Kidney glomerular epithelial cell (primary cell): ENCODE measurements at places on chromosomes 6 and 20.

DNA sequence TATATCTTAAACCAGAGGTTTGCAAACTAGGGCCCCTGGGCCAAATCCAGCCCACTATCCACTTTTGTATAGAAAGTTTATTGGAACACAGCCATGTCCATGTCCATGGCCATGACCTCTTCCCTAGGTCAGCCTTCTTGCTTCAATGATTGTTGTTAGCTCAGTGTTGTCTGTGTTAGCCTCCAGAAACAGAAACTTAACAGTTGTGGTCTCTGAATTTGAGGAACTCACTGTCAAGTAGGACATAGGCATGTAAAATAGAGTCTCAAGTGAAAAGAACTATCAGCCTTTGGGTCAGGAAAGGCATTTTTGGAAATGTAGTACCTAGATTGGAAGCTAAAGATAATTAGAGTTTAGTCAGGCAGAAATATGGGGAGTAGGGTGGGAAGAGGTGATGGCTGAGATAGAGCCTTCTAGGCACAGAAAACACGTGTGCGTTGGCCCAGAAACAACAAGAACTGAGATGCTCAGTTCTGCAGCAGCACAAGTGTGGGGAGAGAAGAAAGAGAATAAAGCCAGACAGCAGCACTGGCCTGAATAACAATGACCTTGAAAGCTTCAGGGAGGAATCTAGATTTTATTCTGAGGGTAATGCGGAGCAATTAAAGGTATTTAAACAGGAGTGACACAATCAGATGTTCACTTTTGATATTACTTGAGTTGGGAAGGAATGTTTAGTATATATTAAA, 87.0 kb upstream of the OLIG3 start:
- DNase-seq = no peak

DNA sequence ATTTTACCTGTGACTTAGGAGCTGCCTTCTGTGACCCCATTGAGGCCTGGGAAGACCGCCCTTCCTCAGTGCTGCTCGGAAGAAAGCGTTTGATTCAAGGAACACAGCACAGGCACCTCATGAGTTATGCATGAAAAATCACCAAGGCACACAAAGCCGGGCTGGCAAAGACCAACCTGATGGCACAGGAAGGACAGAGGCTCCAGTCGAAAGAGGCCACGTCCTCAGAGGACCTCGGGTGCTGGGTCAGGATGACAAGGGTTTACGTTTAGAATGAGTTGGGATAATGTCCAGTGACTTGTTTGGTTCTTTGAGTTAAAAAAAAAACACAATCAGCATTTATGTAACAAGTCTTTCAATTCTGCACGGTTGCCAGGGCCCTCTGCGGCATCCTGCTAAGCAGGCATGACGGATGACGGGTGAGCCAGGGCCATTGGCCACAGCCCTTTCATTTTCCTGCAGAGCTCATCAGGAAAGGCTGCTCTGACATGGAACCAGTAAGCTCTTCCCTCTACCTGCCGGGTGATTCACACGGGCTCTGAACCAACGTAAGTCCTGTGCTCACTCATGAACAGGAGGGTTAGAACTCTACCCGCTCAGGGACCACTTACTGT, 112.8 kb downstream of the DACT2 start:
- DNase-seq = no peak

GRCh38 chr20:9285617-9286016, 216.7 kb downstream of the PLCB4 start:
- DNase-seq = no peak

- no peak for DNase-seq
Measured at GRCh38 chr6:157224178-157224950, 99.0 kb downstream of the TMEM242 start.

DNA sequence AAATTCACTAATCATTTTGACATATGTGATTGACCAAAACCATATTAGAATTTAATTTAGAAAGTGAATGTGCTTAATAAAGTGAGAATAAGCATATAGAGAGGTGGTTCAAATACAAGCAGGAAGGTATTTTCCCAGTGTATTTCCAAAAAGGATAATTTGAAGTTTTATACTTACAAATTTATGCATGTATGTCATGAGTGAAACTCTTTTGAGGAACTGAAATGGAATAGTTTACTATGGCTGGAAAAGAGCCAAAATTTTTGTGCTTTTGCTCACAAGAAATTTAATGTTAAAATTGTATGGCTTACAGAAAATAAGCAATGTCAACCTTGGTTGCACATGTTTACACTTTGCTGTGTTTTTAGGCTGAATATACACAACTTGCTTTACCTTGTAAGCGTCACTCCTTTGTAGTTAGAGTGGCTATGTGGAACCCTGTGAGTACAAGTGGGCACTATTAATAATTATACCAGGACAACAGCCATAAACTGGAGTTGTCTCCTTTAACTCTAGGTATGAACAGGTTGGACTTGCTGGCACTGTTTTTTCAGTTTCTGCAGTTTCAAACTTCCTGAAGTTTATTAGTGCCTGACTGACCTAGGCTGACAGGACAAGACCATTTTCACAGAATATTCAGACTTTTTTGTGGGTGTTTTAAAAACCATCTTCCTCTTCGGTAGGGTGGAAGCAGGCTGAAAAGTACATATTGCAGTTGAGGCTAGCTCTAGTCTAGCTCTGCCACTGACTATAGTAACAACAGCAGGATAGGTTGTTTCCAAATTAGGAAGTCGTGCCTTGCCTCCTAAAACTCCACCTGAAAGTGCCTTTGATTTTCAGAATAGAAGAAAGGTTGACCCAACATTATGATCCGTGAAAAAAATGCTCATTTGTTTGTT, 6.0 kb downstream of the AFDN start:
- DNase-seq = no peak

DNA sequence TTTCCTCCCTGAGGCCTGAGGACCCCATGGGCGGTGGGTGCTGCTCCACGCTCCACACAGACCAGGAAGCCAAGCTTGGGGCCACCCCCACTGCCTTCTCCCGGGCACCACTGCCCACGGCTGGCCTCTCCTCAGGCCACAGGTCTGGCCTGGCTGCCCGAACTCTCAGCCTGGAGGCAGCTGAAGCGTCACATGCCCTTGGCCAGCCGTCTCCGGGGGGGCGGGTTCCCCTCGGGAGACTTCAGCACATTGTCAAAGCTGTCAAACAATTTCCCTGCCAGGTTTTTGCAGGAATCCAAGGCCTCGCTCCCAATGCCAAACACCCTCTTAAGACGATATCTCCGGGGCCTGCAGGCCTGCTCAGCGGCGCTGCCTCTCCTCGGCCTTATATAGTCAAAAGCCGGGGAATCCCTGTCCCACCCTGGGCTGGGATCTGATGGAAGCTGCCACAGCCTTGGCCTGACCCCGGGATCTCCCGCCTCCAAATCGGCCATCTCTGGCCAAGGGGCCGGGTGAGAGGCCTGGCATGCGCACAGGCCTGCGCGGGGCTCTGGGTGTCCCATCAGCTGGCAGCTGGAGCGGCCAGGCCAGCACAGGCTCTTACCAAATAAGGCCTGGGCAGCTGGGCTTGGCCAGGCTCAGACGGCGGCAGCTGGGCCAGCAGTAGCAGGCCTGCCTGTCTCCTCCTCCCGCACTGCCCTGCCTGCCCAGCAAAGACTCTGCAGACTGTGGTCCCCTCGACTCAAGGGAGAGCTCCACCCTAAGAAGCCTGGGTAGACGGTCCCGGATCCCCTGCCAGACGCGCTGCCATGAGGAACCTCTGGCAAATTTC, 49.7 kb downstream of the RBM38 start:
- no peak for DNase-seq

DNA sequence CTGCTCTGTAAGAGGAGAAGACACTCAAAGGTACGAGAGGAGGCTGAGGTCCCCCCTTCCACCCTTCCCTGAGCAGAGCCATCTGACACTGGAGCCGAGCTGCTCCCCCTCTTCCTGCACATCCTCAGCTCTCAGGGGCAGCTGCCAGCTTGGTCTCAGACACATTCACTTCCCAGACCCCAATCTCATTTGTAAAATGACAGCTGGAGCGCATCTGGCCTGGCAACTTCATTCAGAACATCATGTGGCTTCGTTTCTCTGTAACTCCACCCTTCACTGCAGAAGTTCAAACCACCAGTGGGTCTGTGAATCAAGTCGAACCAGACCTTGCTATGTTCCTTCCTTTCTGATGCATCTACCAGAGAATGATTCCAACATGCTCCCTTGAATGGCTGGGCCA, 145.6 kb upstream of the CDH4 start:
- no peak for DNase-seq

GRCh38 chr6:4114123-4114522, 21.3 kb downstream of the ECI2 start:
- DNase-seq = no peak

DNA sequence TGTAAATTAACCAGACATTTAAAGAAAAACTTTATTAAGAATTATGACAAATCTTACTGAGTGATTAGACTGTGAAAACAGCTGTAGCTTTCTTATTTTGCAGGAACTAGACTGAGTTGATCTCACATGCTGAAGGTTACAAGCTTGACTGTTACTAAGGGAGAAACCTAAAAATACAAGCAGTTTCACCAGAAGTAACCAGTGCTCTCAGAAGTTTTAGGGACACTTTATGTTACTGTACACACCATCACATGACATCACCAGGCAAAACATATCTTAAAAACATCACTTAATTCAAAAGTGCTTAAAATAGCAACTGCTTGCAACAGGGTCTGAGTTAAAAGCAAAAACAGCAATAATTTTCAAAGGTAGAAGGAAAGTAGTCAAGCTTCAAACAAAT, 5.4 kb downstream of the FBXO30 start:
- no peak for DNase-seq

- DNase-seq = no peak
Measured at GRCh38 chr6:149118737-149119653, 198.5 kb upstream of the TAB2 start.

DNA sequence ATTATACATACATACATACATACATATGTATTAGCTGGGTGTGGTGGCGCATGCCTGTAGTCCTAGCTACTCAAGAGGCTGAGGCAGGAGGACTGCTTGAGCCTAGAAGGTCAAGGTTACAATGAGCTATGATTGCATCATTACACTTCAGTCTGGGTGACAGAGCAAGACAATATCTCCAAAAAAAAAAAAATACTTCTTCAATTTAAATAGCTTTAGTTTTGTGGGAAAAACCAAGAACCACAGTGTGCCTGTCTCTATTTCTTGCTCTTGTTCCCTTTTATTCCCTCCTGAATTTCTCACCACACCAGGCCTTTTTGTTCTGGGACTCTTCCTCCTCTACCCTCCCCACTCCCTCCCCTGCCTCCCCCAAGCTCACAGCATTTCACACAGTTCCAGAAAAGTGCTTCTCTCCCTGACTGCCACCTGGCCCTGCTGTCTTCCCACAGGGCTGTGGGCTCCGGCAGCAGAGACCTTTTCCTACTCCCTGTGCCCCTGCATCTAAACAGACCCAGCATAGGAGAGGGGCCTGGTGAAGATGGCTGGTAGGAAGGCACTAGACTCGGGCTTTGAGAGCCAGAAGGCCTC, 1.3 kb downstream of the C20orf203 start:
- no peak for DNase-seq

- no peak for DNase-seq
Measured at GRCh38 chr6:100657678-100658330, 193.1 kb upstream of the SIM1 start.

GRCh38 chr20:49589747-49590146, 21.8 kb upstream of the PTGIS start:
- no peak for DNase-seq

- DNase-seq = peak; percentile 98
Measured at GRCh38 chr6:131979515-131980337, 28.6 kb upstream of the CCN2 start.

DNA sequence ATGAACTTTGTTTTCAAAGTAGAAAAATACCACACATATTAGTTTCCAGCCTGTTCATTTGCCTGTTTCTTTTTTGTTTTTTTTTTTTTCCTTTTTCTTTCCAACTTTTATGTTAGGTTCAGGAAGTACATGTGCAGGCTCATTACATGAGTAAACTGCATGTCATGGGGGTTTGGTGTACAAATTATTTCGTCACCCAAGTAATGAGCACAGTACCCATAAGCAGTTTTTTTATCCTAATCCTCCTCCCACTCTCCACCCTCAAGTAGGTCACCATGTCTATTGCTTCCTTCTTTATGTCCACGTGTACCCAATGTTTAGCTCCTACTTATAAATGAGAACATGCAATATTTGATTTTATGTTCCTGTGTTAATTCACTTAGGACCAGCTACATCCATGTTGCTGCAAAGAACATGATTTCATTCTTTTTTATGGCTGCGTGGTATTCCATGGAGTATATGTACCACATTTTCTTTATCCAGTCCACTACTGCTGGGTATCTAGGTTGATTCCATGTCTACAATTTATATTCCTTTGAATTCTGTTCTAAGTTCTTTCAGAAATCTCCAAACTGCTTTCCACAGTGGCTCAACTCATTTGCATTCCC, 31.8 kb downstream of the SNX14 start:
- no peak for DNase-seq

GRCh38 chr6:39572661-39573340, 152.4 kb downstream of the KIF6 start:
- DNase-seq = no peak

DNA sequence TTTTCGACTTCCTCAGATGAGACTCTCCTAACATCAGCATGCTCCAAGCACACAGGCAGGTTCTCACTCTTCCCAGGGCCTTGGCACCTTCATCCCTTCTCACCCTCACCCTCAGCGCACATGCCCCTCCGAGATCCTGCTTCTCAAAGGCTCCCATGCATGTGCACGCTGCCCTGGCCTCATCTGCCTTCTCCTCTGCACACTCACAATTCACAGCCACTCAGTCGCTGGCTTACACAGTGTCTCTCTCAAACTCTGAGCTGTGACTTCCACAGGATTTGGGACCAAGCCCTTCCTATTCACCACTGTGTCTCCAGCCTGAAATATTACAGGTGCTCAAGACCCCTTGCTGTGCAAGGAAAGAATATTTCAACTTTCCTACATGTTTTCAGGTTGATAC, 30.3 kb downstream of the WDR27 start:
- no peak for DNase-seq

- no peak for DNase-seq
Measured at GRCh38 chr6:142500250-142500786, 198.5 kb downstream of the ADGRG6 start.

GRCh38 chr20:35093267-35093884, 769 bp upstream of the TRPC4AP start:
- peak; percentile 65 for DNase-seq

DNA sequence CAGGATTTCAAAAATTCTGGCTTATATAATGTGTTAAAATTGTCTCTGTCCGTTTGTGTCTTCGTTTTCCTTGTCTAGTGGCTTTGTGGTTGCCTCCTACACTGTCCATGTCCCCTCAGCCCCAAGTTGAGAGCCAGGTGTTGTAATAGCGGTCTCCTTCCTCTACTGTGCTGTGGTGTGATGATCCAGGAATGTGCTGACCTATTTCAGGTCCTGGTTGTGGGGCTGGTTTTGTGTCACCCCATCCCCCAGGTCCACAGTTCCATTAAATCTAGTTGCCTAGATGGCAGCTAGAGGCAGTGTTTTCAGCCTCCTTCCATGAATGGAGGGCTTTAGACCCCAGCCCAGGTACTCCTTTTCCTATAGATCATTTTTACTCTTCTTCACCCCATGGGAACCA, 128.7 kb downstream of the DNAH8 start:
- no peak for DNase-seq
